Stimulated activated CD8-positive, alpha-beta memory T cell treated with anti-CD3 and anti-CD28 coated beads, Interleukin-15, amount 100 ng/mL, for 24 hours (primary cell): ENCODE measurements at places on chromosomes 12 and 14.

GRCh38 chr12:11707535-11707934 is 58.1 kb downstream of the ETV6 start:
- DNase-seq, result no peak

DNA sequence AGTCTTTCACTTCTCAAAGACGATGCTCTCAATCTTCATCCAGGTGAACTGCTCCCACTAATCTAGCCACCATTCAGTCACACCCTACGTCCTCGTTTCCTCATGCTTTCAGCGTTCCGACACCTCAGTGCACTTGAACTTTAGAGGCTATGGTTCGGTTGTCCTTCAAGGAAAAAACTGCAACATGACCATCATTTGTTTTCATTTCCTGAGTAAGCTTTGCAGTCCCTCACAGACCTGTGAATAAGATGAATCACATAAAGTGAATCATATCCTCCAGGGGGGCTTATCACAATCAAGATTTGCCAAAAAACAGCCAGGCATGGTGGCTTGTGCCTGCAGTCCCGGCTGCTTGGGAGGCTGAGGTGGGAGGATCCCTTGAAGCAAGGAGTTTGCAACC is 80.2 kb downstream of the TMCC3 start:
- DNase-seq, result no peak

DNA sequence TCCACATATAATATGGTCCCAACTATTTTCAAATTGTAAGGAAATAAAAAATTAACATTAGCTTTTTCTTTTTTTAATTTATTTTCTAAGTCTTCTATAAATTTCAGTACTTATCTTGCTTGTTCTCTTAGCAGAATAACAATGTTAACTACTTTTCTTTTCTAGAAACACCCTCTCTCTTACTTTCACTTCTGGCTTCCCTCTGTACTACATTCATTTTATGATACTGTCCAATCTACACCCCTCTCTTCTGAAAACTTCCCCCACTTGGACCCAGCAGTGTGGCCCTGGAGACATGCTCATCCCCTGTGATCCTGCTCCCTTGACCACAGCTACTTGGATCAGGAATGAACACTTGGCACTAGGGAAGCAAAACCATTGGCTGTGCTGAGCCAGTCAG is 15.7 kb downstream of the SGPP1 start:
- no peak for DNase-seq

GRCh38 chr12:128078301-128078971 is 188.5 kb upstream of the TMEM132C start:
- no peak for DNase-seq

GRCh38 chr12:116241157-116241759 is 36.2 kb downstream of the MED13L start:
- no peak for DNase-seq

DNA sequence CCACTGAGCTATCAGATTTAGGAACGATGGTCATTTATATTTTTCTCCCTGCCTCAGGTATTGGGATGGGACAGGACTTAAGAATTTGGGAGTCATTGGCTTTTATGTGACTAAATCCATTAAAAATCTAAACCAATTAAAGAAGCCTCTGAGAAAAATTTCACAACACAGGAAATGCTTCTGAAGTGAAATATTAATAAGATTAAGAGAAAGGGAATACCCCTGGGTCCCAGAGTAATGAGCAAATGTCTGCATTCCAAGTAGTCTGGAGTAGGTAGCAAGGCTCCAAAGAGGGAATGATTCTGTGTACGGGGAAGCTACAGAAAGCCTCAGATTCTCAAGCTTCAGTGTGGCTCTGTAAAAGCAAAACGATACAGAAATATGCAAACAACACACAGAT is 707 bp upstream of the MED6 start:
- DNase-seq, result no peak

DNA sequence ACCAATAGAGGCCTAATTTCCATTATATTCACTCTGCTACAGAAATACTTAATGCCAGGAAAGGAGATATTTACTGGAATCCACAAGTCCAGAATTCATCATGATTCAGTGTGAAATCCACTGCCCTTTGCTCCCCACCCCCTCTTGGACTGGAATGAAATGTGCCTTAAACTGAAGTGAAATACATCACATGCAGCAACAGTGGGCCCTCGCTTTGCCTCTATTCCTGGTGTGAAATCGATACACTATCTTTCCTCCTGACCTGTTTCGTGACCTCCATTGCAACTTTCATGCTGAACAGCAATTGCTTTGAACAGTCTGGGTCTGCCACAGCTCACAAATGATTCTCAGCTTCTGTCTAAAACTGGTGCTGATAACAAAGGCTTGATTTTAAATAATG is 100.6 kb downstream of the NPAS3 start:
- no peak for DNase-seq

GRCh38 chr12:76422543-76423438 is 74.6 kb upstream of the BBS10 start:
- DNase-seq, result no peak

- DNase-seq, result no peak
These were observed 42.8 kb downstream of the STXBP6 start for GRCh38 chr14:25006961-25007795.

DNA sequence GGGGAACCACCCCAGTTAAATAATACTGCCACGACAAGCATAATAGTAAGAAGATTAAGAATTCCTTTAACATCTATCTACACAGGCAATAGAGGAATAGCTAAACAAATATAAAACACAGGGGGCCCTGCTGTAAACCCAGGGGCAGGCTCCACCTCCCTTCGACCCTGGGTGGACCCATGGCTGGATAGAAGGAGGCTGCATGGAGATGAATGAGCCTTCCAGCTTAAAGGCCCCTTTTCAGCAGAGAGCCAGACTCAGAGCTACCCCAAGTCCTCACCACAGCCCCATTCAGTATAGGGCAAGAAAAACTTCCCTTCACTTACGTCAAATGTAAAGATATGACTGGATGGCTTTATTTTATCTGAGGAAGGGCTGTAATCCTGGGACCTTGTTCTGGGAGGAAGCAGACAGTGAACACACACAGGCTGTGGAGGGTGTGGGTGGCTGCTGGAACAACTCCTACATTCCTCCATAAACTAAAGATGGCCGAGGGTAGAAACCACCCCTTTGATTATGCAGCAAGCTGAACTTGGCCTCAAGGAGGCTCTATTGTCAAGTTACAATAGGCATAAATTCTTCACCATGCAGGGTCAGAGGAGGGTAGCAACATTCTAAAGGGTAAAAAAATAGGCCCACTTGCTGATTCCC is 30.4 kb downstream of the NUAK1 start:
- no peak for DNase-seq

- DNase-seq, result no peak
These were observed 24.8 kb upstream of the MTHFD1 start for GRCh38 chr14:64363265-64363846.

- no peak for DNase-seq
These were observed 4.2 kb upstream of the XPOT start for GRCh38 chr12:64400041-64400440.

GRCh38 chr12:40602562-40602961 is 89.7 kb upstream of the CNTN1 start:
- DNase-seq, result no peak

GRCh38 chr14:96960598-96961116 is 163.5 kb downstream of the VRK1 start:
- DNase-seq, result no peak

- no peak for DNase-seq
These were observed 100.7 kb upstream of the RTL1 start for GRCh38 chr14:101004176-101004575.
